Activated CD4-positive, alpha-beta T cell treated with anti-CD3 and anti-CD28 coated beads, Interleukin-2, Interleukin-4, amounts not matched to agents 100 ng/mL and 50 ng/mL, durations not matched to agents 16 hours and 8 hours (primary cell): ENCODE measurements at places on chromosomes 2 and 18.
A peak's percentile ranks its signal among the peaks of the same experiment; 100 is the strongest.

DNA sequence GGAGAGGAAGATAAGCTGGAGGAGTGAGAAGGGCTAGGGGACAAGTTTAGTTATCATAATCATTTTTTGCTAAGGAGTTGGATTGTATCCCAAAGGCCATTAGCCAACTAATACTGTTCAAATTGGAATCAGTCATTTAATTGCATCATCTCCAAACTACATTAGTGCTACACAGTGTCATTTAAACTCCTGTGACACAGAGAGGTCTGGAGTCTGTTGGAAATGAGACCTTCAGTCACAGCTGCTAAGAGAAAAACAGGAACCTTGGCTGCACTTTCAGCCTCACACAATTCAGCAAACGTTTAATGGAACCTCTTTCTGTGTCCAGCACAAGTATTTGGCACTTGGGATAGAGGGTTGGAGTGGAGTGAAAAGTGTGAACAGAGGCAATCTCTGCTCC, 175.5 kb upstream of the MGAT5 start:
- no peak for DNase-seq

- no peak for DNase-seq
These were observed 34.0 kb downstream of the SP100 start for GRCh38 chr2:230449901-230450467.

DNA sequence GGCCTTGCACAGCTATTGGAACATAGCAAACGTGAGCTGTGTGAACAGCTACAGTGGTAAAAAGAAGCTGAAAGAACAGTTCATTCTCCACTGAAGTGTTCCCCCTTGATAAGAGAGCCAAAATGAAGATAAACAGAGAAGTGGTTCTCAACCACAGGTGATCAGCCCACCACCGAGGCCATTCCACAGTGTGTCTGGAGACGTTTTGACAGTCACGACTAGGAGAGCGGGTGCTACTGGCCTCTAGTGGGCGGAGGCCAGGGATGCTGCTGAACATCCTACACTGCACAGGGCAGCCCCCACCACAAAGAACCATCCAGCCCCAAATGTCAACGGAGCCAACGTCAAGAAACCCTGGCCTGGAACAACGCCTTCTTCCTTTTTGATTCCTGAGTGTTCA, 38.4 kb downstream of the ADCY3 start:
- DNase-seq = no peak

DNA sequence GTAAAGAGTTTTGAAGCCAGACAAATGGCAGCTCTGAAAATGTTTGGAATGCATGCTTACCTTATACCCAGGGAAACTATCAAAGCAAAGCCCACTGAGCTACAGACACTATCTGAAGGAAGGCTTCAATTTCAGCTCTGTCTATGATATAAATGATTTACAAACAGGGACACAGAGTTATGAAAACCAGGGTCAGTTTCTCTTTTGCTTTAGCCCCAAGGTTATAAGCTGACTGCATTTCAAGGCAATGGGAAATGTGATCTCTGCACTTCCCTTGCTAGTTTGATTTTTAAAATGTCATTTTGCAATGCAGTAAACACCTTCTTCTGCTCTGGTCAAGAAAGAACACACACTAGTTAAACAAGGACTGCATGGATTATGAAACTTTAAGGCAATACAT, 65.2 kb upstream of the CCDC195 start:
- DNase-seq = no peak

DNA sequence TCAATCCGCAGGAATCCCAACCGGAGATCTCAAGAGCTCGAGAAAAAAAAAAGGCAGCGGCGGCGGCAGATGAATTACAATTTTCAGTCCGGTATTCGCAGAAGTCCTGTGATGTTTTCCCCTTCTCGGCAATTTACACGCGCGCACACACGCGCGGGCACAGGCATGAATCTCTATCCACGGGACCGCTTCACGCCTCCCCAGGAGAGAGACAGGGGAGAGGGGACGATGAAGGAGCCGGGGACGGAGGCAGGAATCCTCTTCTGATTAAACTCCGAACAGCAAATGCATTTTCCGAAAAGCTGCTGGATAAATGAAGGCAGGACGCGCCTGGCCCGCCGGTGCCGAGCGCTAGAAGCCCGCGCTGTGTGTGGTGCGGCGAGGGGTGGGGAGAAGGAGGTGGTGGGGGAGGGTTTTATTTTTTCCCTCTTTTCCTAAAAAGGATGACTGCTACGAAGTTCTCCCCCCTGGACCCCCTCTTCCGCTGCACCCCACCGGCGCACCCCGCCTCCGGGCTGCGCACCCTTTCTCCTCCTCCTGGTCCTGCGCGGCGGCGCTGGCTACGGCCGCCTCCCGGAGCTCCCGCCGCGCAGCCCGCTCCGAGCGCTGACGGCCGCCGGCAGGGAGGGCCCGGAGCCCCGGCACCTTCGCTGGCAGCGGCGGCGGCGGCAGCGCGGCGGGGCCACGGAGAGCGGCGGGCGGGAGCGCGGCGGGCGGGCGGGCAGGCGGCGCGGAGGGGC, at the start of gene BCL2:
Gene BCL2, minus strand, starts transcription at position 387 of the 740 bp plus-strand sequence.
- peak; percentile 47 for DNase-seq

- no peak for DNase-seq
These were observed 261.4 kb upstream of the SKOR2 start for GRCh38 chr18:47512726-47513435.

DNA sequence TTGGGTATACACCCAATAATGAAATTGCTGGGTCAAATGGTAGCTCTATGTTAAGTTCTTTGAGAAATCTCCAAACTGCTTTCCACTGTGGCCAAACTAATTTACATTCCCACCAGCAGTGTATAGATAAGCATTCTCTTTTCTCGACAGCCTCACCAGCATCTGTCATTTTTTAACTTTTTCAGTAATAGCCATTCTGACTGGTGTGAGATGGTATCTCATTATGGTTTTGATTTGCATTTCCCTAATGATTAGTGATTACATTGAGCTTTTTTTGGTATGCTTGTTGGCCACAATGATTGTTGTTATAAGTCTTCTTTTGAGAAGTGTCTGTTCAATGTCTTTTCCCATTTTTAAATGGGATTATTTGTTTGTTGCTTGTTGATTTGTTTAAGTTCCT, 50.4 kb upstream of the EPAS1 start:
- DNase-seq = no peak

- no peak for DNase-seq
These were observed 60.7 kb upstream of the KIF5C start for GRCh38 chr2:148814143-148814859.

- no peak for DNase-seq
These were observed 123.8 kb upstream of the ZEB2 start for GRCh38 chr2:144643537-144644336.

GRCh38 chr2:181984814-181985631, 630 bp upstream of the PPP1R1C start:
- DNase-seq = no peak

GRCh38 chr2:45629971-45630370, 18.9 kb upstream of the SRBD1 start:
- DNase-seq = no peak

- DNase-seq = no peak
These were observed 8.2 kb downstream of the PLCD4 start for GRCh38 chr2:218615868-218616315.

DNA sequence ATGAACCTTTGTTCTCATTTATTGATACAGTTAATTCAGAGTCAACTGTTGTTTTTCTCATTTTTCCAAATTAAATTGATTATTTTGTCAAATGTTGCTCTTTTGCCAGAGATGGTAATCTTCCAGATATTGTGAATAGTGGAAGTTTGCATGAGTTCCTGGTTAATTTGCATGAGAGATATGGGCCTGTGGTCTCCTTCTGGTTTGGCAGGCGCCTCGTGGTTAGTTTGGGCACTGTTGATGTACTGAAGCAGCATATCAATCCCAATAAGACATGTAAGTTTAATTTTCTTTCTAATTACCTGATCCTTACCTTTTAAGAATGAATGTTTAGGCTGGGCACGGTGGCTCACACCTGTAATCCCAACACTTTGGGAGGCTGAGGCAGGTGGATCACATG, 7.8 kb downstream of the CYP20A1 start:
- DNase-seq = no peak

DNA sequence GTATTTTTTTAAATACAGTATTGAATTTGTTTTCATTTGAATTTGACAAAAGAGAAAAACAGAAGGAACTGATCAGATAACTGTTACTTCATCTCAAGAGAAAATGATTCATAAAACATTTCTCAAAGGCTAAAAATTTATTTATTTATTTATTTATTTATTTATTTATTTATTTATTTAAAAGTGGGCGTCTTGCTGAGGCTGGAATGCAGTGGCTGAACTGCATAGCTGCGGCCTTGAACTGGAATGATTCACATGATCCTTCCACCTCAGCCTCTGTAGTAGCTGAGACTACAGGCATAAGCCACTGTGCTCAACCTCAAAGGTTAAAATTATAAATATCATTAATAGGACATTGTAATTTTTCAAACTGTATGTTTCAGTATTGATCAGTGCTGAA, 4.5 kb upstream of the PUM2 start:
- DNase-seq = no peak

DNA sequence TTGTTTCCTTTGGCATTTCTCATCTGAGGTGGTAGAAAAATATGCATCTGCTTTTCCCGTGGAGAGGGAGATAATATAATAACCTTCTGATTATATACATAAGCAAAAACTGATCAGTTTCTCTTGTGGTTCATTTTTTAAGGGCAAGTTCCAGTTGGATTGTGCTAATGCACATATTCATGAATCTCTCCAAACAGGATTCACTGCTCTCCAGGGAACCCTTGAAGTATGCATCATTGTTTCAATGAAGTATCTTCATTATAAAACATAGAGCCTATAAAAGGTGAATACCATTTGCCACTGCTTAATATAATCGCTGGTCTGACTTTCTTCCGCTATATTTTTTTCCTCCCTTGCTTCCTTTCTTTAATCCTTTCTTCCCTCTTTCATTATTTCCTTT, 384.7 kb downstream of the FIGN start:
- no peak for DNase-seq

GRCh38 chr2:133369901-133370658, 198.2 kb downstream of the NCKAP5 start:
- DNase-seq = no peak

GRCh38 chr2:105969552-105969951, 224.5 kb downstream of the UXS1 start:
- peak; percentile 10 for DNase-seq

- DNase-seq = no peak
These were observed 35.6 kb downstream of the TWIST2 start for GRCh38 chr2:238883421-238883901.

DNA sequence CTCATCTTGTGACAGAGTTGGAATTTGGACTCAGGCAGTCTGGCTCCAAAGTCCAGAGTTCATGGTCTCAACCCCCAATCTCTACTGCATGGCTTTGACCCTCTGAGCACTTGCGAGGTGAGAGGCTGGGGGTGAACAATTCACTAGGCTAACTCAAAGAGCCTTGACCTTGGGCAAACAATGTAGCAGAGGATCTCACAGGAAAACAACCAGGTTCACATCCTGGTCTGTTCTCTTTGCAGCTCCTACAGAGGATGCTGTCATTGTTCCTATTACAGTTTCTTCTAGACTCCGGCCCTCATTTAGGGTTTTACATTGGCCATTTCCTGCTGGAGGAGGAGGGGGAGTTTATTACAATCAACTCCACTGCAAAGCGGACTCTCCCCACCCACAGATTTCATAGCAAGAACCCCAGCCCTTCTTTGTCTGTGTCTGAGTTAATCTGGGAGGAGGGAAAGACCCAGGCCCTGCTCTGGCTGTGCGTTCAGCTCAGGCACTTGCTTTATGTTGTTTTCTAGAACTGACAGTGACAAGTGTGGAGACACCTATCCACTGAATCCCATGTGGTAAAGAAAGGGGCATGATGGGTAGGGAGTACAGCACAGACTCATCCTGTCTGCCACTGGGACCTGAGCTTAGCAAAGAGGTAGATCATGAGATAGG, 101.6 kb downstream of the LBH start:
- peak; percentile 23 for DNase-seq

GRCh38 chr2:80154231-80154915, 150.2 kb downstream of the LRRTM1 start:
- DNase-seq = no peak

DNA sequence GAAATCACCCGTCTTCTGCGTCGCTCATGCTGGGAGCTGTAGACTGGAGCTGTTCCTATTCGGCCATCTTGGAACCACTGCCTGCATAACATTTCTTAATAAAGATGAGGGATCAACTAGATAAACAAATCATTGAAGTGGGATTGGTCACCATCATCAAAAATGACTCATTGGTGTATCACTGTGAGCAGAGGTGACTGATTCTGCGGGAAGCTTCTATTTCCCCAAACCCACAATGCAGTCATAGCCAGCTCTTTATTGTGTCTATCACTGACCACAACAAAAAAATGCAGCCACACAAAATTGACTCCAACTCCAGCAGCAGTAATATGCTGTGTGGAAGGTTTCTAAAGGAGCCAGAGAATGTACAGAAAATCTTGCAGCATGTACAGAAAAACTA, 630.7 kb upstream of the HS6ST1 start:
- no peak for DNase-seq

GRCh38 chr2:29714333-29714732, 207.1 kb downstream of the ALK start:
- DNase-seq = no peak

DNA sequence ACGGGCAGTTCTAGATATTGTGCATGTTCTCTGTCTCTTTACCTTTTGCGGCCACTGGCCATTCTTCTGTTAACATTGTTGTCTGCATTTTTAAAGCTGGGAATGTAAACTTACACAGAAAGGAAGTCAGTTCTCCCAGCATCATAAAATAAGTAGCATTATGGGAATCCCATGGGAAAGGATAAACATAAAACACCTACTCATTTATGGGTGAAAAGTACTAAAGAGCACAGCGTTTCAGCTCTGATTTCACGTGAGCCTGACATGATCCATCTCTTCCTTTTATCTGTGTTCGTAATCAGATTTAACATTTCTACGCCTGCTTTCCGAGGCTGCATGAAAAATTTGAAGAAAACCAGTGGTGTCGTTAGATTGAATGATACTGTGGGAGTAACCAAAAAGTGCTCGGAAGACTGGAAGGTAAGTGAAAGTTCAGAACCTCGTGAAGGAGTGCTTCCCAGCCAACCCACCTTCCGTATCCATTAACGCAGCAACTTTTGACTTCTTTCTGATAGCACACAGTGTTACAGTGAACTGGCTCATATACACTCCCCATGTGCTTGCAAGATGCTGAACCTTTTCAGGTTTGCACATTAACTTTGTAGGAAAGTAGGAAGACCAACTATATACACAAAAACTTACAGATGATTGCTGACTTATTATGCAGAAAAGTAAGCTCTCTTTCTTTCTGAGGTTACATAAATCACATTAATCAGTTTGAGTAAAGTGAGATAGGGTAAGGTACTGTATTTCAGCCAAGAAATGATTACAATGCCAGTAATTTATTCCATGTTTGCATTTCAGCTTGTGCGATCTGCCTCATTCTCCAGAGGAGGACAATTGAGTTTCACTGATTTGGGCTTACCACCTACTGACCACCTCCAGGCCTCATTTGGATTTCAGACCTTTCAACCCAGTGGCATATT, 86.5 kb upstream of the TTC39C start:
- no peak for DNase-seq

DNA sequence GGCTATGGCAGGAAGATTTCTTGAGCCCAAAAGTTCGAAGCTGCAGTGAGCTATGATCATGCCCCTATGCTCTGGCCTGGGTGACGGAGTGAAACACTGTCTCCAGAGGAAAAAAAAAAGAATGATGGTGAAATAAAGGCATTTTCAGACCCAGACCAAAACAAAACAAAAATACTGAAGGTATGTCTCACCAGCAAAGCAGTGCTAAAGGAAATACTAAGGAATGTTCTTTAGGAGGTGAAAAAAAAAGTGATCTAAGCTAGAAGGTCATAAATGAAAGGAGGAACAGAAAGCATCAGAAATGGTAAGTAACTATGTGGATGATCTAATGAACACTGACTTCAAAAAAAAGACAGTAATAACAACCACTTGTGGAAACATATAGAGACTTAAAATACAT, 18.7 kb downstream of the SS18 start:
- DNase-seq = no peak

- DNase-seq = no peak
These were observed 57.7 kb upstream of the RBMS1 start for GRCh38 chr2:160551259-160551658.
